ENCODE measurements at places on chromosomes 5 and 9. TPM values are rescaled to one million over a fixed set of nuclear protein-coding genes. Genes with fewer than 3 reads are reported as not detected.

The CDH6 gene
- total RNA-seq, result not detected

DNA sequence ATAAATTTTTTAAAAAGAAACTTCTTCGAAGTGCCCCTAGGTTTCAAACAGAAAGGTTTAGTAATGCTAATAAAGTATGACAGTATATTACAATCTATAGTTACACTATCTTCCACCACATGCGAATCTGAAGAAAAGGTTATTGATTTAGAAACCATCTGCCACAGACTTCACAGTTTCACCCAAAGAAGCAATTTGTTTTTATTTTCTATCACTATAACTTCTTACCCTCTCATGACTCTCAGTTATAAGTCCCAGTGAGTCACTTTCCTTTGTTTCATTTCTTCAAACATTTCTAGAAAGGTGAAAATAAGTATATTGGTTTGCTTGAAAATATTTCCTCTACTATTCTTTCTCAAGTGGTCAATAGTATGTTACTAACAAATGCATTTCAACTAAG is 93.6 kb downstream of the MCTP1 start:
- no peak for DNase-seq

The C9orf50 gene
- total RNA-seq, result not detected

The SPINK4 gene
- total RNA-seq, result not detected

The ZNF366 gene
- total RNA-seq, result not detected

GRCh38 chr5:121038438-121038837 is 574.3 kb downstream of the PRR16 start:
- no peak for DNase-seq

GRCh38 chr5:54332720-54333119 is 22.3 kb upstream of the ARL15 start:
- DNase-seq, result no peak

- no peak for DNase-seq
Observed at GRCh38 chr5:460273-460625, 17.3 kb downstream of the EXOC3 start.

GRCh38 chr9:73683862-73684591 is 532.4 kb downstream of the ANXA1 start:
- DNase-seq, result no peak

GRCh38 chr5:36894954-36895353 is 18.4 kb downstream of the NIPBL start:
- no peak for DNase-seq

The SELENOP gene
- 5.3 TPM for total RNA-seq

GRCh38 chr5:157292599-157292998 is 26.7 kb downstream of the CYFIP2 start:
- no peak for DNase-seq

The HAPLN1 gene
- not detected for total RNA-seq

GRCh38 chr5:29924107-29924506 is 1269.4 kb upstream of the CDH6 start:
- DNase-seq, result no peak

- peak; percentile 36 for DNase-seq
Observed at GRCh38 chr9:121282277-121283079, 14.5 kb downstream of the GSN start.

- DNase-seq, result no peak
Observed at GRCh38 chr5:27962198-27962597, 923.8 kb upstream of the CDH9 start.

- DNase-seq, result peak; percentile 40
Observed at GRCh38 chr9:69549310-69550202, 122.6 kb downstream of the APBA1 start.

Data from PC-9 (cell line).